K562 (cell line): ENCODE measurements at places on chromosomes 7 and 10. TPM values are rescaled to one million over a fixed set of nuclear protein-coding genes. Genes with fewer than 3 reads are reported as not detected.

BAMBI gene
- total RNA-seq, result 18.7 and 20.1 TPM in 2 replicates

TRPV5 gene
- not detected in 2 replicates for total RNA-seq

SLC13A1 gene
- total RNA-seq, result 0.04 TPM in 1 of 2 replicates, not detected in the other

ERVW-1 gene
- total RNA-seq, result not detected in 2 replicates

SPDYE18 gene
- 0.44 TPM in 1 of 2 replicates, not detected in the other for total RNA-seq

FAM25C gene
- total RNA-seq, result not detected in 2 replicates

CEP55 gene
- 15.8 and 16.7 TPM in 2 replicates for total RNA-seq

ANXA8 gene
- not detected in 2 replicates for total RNA-seq

CALCR gene
- total RNA-seq, result 0.09 and 0.16 TPM in 2 replicates

CYP26C1 gene
- total RNA-seq, result 0.07 and 0.16 TPM in 2 replicates
